Left kidney (tissue), 8 donors: ENCODE measurements at places on chromosomes 7 and 10.

DNA sequence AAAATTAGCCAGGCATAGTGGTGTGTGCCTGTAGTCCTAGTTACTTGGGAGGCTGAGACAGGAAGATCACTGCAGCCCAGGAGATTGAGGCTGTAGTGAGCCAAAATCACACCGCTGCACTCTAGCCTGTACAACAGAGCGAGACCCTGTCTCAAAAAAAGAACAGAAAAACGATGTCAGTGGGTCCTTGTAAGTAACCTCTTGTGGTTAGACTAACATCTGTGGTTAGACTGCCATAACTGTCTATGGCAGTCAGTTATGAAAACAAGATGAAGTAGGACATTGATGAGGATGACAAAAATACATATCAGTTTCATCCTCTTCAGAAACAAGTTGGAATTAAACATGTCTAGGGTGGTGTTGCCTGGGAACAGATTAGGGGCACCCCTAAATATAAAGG, 53.3 kb downstream of the AKAP9 start:
- no peak for DNase-seq

DNA sequence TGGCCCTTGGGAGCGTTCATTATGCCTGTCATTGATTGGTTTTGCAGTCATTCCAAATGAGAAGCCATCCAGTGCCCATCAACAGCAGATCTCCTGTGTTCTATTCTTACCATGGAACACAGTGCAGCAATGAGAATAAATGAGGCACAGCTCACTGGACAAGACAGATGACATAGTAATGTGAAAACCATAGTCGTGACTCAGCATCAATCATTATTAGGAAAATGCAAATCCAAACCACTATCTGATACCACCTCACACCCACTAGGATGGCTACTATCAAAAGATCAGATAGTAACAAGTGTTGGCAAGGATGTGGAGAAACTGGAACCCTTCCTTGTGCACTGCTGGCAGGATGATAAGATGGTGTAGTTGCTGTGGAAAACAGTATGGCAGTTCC, 144.7 kb downstream of the ARHGAP22 start:
- no peak for DNase-seq

DNA sequence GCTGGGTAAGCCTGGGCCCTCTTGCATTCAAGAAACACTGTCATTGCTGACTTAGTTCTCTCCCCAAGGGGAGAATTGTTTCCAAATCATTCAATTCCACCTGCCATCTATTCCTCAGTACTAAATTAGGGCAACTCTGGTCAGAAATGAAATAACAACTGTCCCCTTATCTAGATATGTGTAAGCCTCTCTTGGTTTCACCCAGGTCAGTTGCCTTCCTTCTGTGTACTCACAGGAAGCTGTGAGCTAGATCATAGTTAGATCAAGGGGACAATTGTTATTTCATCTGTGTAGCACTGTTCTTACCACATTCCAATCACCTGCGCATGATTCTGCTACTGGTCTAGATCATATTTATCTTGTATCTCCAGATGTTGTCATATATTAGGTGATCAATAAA, 483.0 kb upstream of the SORCS1 start:
- DNase-seq, result no peak

DNA sequence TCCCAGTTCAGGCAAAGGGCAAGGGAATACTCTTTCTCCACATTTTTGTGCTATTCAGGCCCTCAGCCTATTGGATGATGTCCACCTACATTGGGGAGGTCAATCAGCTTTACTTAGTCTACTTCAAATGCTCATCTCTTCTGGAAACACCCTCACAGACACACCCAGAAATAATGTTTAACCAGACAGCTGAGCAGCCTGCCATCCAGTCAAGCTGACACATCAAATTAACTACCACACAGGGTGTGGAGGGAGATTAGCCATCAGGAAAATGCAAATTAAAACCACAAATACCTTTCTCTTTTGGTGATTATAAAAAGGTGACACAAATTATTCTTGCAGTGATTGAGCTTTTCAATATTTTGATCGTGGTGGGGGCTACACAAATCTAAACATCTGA, 74.7 kb upstream of the FZD8 start:
- no peak for DNase-seq

GRCh38 chr10:13891128-13892000, 304.6 kb downstream of the PRPF18 start:
- DNase-seq, result no peak

- DNase-seq, result no peak
Measured at GRCh38 chr10:6119423-6119822, 30.6 kb downstream of the RBM17 start.

- no peak for DNase-seq
Measured at GRCh38 chr7:40887099-40887498, 752.3 kb downstream of the SUGCT start.
